ENCODE measurements at places on chromosomes 3 and 15. TPM values are rescaled to one million over a fixed set of nuclear protein-coding genes. Genes with fewer than 3 reads are reported as not detected.

DNA sequence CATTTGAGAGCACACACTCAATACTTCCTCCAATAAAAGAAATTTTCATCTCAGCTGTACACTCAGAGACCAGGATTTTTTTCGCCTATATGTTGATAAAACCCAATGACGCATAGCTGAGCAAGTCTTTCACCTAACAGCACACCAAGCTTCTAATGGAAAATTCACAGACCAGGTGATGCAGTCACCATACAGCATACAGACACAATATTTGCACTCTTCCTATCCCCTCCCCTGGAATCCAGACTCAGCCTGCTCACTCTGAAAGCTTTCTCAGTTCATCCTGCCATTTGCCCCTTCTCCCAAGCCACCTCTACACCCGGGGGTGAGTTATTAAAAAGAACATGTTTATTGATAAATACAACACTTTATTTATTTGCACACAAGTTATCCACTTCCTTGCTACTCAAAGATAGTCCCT lies 1.7 kb downstream of the TBC1D5 start:
- no peak for DNase-seq
- H3K4me1 ChIP-seq: peaks cover 24% of the 10 kb centered on the region
- peak overlapping the region; percentile 98 for H3K27ac ChIP-seq
- no peaks in the 10 kb centered on the region for H3K27me3 ChIP-seq
- H3K36me3 ChIP-seq: peaks cover 3% of the 10 kb centered on the region

DNA sequence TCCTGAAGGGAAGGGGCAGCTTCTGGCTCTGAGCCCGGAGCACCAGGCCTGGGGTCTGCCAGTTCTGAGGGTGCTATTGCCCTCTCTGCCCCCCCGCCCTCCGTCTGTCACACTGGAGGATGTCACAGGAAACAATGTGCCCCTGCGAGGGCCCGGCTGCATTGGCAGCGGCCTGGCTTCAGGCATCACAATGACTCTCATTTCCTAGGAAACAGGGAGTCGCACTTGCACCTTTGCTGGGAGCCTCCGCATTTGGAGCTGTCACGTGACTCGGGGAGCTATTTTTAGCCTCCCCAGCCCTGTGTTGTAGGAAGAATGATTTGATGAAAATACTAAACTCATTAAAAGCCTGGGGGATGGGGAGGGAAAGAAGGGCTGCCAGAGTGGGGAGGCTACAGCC lies 518.9 kb downstream of the SHQ1 start:
- H3K4me3 ChIP-seq: no peak overlapping the region
- H3K4me1 ChIP-seq: no peaks in the 10 kb centered on the region
- no peak for DNase-seq
- no peaks in the 10 kb centered on the region for H3K36me3 ChIP-seq

GRCh38 chr3:76372497-76372896 lies 587.1 kb upstream of the ZNF717 start:
- H3K36me3 ChIP-seq: no peaks in the 10 kb centered on the region
- H3K4me3 ChIP-seq: no peak overlapping the region
- no peak for DNase-seq
- no peak overlapping the region for H3K27ac ChIP-seq
- no peaks in the 10 kb centered on the region for H3K27me3 ChIP-seq
- peaks cover 5% of the 10 kb centered on the region for H3K4me1 ChIP-seq

DNA sequence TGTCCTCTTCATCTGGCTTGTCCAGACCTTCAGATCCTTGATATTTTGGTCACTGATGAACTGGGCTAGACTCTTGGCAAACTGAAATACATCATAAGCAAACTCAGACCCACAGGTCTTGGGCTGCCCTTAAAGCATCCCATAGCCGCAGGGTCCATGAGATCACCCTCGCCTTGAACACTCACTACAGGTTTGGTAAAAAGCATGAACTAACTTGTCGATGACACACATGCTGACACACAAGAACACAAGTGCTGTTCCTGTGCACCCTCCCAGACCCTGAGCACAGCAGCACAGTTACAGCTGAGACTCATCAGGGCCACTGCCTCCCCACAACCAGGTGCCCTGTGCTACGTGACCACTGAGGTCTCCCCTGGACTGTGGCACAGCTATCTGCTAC lies 21.0 kb downstream of the PFKFB4 start:
- H3K36me3 ChIP-seq: peaks cover 14% of the 10 kb centered on the region
- no peaks in the 10 kb centered on the region for H3K27me3 ChIP-seq
- no peak overlapping the region for H3K27ac ChIP-seq
- no peak for DNase-seq
- H3K4me1 ChIP-seq: no peaks in the 10 kb centered on the region

DNA sequence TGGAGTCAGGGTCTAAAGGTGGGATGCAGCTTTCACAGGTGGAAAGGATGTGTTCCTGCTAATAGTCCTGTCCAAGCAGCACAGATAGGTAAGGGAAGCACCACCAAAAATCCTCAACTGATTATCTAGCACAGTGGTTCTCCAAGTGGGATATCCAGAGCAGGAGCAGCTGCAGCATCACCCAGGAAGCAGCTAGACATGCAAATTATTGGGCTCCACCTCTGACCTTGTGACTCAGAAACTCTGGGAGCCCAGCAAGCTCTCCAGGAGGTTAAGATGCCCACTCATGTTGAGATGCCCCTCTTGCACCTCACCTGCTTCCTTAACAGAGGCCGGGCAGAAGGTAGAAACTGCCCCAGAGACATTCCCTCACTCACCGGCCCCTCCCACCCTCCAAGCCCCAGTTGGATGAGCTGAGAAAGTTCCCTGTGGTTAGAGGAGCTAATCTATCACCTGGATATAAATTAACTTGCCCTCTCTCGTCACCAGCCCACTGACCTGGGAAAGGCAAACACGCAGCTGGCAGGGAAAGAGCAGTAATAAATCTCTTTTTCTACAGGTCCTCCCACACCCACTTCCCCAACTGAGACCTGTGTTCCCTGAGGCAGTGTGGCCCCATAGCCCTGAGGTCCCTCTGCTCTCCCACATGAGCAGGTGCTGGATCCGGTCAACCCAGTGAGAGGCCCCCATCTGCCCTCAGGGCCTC lies 39.3 kb downstream of the ADCY5 start:
- H3K4me1 ChIP-seq: peaks cover 72% of the 10 kb centered on the region
- peaks cover 8% of the 10 kb centered on the region for H3K36me3 ChIP-seq
- H3K27me3 ChIP-seq: no peaks in the 10 kb centered on the region
- H3K4me3 ChIP-seq: no peak overlapping the region

DNA sequence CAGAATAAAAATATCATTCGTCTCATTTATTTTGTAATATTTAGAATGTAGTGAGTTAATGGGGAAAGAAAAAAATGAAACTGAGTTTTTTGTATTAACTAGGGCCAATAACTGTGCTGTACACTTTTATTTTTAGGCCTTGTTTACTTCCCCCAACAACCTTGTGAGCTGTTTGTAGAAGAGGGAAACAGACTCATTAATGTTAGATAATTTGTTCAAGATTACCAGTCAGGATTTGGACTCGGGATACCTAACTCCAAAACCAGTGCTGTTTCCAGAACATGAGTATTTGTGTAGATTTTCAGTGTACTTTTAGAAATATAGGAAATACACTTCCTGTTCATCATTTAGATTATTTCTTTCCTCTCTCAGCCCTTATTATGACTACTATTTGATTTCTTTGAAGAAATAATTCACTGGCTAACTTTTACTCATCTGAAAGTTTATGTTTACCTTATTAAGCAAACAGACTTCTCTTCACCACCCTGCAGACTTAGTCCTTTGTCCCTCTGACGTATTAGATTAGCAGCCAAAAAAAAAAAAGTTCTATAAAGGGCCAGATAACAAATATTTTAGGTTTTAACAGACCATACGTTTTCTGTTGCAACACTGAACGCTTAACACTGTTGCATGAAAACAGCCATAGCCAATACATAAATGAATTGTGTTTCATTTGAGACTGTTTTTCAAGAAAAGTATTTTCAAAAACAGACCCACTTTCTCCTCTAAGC lies 192.5 kb upstream of the CGNL1 start:
- no peaks in the 10 kb centered on the region for H3K27me3 ChIP-seq
- H3K27ac ChIP-seq: peak overlapping the region; percentile 46
- H3K4me1 ChIP-seq: peaks cover 29% of the 10 kb centered on the region
- H3K4me3 ChIP-seq: no peak overlapping the region
- no peak for DNase-seq

DNA sequence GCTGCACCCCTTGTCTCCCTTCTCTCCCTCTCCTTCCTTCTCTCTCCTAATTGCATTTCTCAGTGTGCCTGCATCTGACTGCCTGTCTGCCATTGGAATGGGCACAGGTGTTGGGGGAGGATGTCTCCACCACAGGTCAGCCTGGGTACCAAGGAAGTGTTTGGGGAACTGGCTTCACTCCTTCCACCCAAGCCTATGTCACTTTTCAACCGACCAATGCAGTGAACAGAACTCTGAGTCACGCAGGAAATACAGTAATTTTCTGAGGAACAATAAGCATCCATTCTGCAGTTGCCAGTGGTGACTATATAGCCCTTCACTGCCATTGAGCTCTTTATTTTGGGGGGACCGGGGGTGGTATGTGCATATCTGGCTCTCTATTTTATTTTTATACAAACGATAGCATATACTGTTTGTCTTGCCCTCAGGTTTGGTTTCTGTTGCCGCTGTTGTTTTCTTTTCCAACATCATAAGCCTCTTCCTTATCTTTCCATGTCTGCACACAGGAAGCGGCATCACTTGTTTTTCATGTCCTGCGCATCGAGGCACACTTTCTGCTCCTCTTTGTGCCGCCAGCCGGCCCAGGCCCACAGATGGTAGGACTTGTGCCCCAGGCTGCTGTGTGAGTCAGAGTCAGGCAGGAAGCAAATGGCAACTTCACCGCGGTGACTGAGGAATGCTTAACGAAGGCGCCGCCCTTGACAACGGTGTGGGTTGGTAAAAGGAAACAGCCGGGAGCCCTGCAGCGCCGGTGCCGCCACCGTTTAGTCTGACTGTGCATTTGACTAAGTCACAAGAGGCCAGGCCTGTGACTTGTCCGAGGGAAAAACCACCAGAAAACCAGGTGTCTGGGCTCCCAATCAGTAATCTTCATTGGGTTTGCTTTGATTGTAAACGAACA lies 21.1 kb upstream of the CDCP1 start:
- peak; percentile 54 for DNase-seq
- H3K36me3 ChIP-seq: peaks cover 3% of the 10 kb centered on the region
- peak overlapping the region; percentile 91 for H3K27ac ChIP-seq

DNA sequence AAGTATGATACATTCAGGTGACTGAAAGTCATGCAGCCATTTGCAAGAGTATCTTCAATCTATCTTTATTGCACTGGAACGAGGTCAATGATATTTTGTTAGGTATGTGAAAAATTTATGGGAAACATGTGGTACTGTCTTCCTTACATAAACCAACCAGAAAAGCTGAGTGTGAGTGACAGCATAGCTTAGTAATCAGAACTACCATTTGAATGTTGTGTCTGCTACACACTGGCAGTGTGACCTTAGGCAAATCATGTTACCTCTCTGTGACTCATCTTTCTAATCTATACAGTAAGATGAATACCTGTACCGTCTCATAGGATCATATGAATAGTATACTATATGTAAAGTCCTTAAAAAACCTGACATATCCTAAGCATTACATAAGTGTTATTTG lies 337.9 kb upstream of the IL12A start:
- DNase-seq: no peak
- H3K36me3 ChIP-seq: no peaks in the 10 kb centered on the region
- peaks cover 3% of the 10 kb centered on the region for H3K27me3 ChIP-seq

GRCh38 chr15:44427756-44428724 lies 611 bp downstream of the CTDSPL2 start:
- no peaks in the 10 kb centered on the region for H3K27me3 ChIP-seq
- H3K27ac ChIP-seq: peak overlapping the region; percentile 99
- H3K36me3 ChIP-seq: peaks cover 3% of the 10 kb centered on the region
- H3K4me3 ChIP-seq: peak overlapping the region; percentile 91
- peaks cover 15% of the 10 kb centered on the region for H3K4me1 ChIP-seq

GRCh38 chr3:138824114-138824506 lies 10.6 kb downstream of the PIK3CB start:
- no peaks in the 10 kb centered on the region for H3K27me3 ChIP-seq
- H3K4me3 ChIP-seq: no peak overlapping the region
- H3K36me3 ChIP-seq: peaks cover 10% of the 10 kb centered on the region
- peaks cover 11% of the 10 kb centered on the region for H3K4me1 ChIP-seq
- H3K27ac ChIP-seq: peak overlapping the region; percentile 83

DNA sequence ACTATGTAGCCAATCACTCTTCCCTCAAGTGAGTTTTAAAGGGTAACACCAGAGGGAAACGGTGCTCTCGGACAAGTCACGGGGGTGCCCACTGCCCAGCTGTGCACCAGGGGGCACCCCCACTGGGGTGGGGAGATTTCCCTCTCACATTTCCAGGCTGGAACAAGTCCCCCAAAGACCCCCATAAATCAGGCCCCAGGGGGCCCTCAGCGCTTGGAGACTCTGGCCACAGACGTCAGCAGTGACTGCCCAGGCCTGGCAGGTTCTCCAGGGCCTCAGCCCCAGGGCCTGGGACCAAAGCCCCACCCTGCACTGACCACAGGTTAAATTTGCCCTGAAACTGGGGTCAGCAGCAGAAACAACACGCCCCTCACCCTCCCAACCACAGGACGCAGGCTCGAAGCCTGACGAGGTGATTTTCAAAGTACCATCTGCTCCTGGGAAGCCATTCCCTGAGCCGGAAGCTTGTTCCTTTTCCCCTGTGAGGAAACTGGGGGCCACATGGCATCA lies 17.0 kb downstream of the XXYLT1 start:
- no peak overlapping the region for H3K4me3 ChIP-seq
- no peak overlapping the region for H3K27ac ChIP-seq
- no peak for DNase-seq

GRCh38 chr15:85284497-85284896 lies 95.9 kb upstream of the AKAP13 start:
- peaks cover 15% of the 10 kb centered on the region for H3K27me3 ChIP-seq
- no peak for DNase-seq
- H3K4me3 ChIP-seq: no peak overlapping the region
- H3K27ac ChIP-seq: no peak overlapping the region

GRCh38 chr3:36166477-36166876 lies 213.8 kb upstream of the STAC start:
- H3K4me1 ChIP-seq: no peaks in the 10 kb centered on the region
- no peak for DNase-seq
- H3K36me3 ChIP-seq: no peaks in the 10 kb centered on the region

GRCh38 chr15:73414876-73415275 lies 28.1 kb upstream of the REC114 start:
- H3K4me1 ChIP-seq: no peaks in the 10 kb centered on the region
- DNase-seq: no peak
- H3K36me3 ChIP-seq: no peaks in the 10 kb centered on the region
- H3K27me3 ChIP-seq: peaks cover 6% of the 10 kb centered on the region
- H3K27ac ChIP-seq: no peak overlapping the region
- H3K4me3 ChIP-seq: no peak overlapping the region

- DNase-seq: no peak
- no peak overlapping the region for H3K4me3 ChIP-seq
- H3K27ac ChIP-seq: no peak overlapping the region
- H3K27me3 ChIP-seq: no peaks in the 10 kb centered on the region
- H3K36me3 ChIP-seq: no peaks in the 10 kb centered on the region
- H3K4me1 ChIP-seq: peaks cover 3% of the 10 kb centered on the region
Observed at GRCh38 chr3:56355570-56356185, 112.6 kb downstream of the ERC2 start.

PEAK1 gene
- total RNA-seq: 33.8 TPM

DNASE1L3 gene
- not detected for total RNA-seq

SERINC4 gene
- 0.36 TPM for total RNA-seq

SLC22A14 gene
- 0.18 TPM for total RNA-seq

DPPA4 gene
- 47.5 TPM for total RNA-seq

SOX14 gene
- not detected for total RNA-seq

NANOGP8 gene
- 0.36 TPM for total RNA-seq

IL17RB gene
- 10.9 TPM for total RNA-seq

FBXL2 gene
- total RNA-seq: 20.0 TPM

LRRIQ4 gene
- total RNA-seq: 0.31 TPM

DGKG gene
- 0.17 TPM for total RNA-seq

All from progenitor cell of endocrine pancreas (in vitro differentiated cells).